Right atrium auricular region (tissue), 2 donors: ENCODE measurements at places on chromosomes 6 and 20. TPM values are rescaled to one million over a fixed set of nuclear protein-coding genes. Genes with fewer than 3 reads are reported as not detected.

The PACRG gene
- 2.8 TPM for total RNA-seq

DNA sequence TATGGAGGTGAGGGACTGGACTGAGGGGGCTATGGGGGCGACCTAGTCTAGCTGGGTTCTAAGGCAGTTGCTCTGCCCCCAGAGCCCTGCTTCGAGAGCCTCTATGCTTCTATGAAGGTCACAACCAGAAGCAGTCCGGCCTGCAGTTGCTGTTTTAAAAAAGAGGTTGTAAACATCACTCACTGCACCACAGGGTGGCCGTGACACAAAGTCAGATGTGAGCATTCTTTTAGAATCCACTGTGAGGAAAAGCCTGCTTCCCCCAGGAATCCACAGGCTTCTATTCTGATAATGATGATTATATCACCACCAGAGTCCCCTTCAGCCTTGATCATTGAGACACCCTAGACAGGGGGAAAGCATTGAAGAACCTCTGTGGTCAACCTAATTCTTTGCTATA is 229.7 kb upstream of the AGPAT4 start:
- no peak for DNase-seq

- DNase-seq: no peak
These were observed 75.5 kb downstream of the PTPN1 start for GRCh38 chr20:50585678-50586077.

The SMOC2 gene
- 10.8 TPM for total RNA-seq

DNA sequence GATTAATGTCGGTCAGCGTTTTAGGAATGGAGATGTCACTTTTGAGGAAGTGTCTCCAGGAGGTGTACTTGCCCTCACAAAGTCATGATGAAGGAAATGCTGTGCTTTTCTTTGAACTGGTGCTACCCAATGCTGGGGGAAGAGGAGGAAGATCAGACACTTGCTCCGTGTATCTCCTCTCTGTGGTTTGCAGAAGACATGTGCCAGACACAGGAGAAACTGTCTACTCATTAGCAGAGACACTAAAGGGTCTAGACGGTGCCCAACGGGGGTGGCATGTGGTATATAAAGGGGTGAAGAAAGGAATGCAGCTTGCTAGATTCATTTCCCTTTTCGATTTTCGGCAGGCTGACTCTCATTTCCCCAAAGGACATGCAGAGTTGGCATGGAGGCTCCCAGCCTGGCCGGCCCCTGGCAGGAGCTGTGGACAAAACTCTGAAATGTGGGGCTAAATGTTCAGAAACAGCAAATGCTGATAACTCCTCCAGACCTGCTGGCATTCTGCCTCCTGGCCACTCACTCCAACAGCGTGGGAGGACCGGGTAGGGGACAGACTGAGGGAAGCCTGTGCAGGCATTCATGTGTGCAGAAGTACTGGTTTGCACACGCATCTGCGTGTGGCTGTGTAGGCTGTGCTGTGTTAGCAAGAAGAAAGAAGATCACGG is 59.6 kb upstream of the QKI start:
- DNase-seq: no peak

DNA sequence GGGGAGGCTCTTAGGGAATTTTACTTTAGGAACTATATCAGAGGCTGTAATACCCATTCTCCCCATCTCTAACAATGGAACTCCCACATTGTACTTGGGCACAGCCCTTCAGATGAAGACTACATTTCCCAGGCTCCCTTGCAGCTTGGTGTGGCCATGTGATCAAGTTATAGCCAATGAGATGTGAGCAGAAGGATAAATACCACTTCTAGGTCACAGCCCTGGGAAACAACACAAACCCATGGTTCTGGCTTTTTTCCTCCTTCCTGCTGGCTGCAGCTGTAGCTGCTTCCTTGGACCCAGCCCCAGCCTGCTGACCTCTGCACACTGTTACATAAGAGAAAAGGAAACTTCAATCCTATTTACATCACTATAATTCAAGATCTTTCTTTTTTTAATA is 445.9 kb upstream of the JARID2 start:
- DNase-seq: peak; percentile 62

The TSPYL4 gene
- total RNA-seq: 34.5 TPM

GRCh38 chr6:255751-256083 is 36.6 kb upstream of the DUSP22 start:
- DNase-seq: no peak

- DNase-seq: no peak
These were observed 164.7 kb downstream of the FOXC1 start for GRCh38 chr6:1774226-1774915.

The PAK5 gene
- 0.12 TPM for total RNA-seq

GRCh38 chr6:160217073-160217472 is 41.5 kb downstream of the SLC22A2 start:
- DNase-seq: no peak

- no peak for DNase-seq
These were observed 104.9 kb downstream of the PLEKHG1 start for GRCh38 chr6:150704447-150705192.

GRCh38 chr6:36744304-36744673 is 46.7 kb downstream of the RAB44 start:
- no peak for DNase-seq

GRCh38 chr20:21702553-21703470 is 2.7 kb upstream of the PAX1 start:
- no peak for DNase-seq

The IRF4 gene
- 1.1 TPM for total RNA-seq

GRCh38 chr20:4815628-4816027 is 93.9 kb downstream of the PRND start:
- DNase-seq: no peak

DNA sequence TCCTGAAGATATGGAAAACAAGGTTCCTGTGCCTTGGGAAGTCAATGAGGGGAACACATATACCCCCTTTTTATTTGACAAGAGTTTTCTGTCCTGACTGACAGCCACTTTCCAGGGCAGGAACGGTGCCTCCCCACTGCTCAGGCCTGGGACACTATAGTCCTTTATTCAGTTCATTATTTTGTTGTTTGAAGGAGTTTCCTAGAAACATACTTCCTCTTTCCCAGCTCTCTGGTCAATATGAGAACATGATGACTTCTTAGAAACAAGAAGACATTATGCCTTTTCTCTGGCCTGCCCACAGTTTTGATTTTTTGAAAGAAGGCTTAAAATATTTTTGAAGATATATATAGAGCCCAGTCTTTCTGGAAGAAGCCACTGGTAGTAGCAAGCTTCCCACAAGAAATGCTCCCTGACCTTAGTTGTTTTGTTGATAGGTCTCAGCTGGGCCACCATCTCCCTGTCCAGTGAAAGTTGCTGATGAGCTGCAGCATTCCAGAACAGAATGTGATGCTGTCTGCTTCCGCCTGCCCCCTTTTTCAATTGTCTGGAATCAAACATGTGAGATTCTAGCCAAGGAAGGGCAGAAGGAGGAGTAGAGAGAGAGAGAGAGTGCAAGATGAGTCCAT is 350.0 kb upstream of the PRND start:
- no peak for DNase-seq

- DNase-seq: no peak
These were observed 124.3 kb upstream of the SOX4 start for GRCh38 chr6:21469213-21469612.
